ENCODE measurements at places on chromosomes 16 and 17.

GRCh38 chr17:70527364-70527888 lies 358.1 kb downstream of the KCNJ2 start:
- no peak for DNase-seq

GRCh38 chr17:3903881-3904290 lies 11.0 kb upstream of the CAMKK1 start:
- no peak for DNase-seq

GRCh38 chr17:57228911-57229310 lies 27.4 kb upstream of the MSI2 start:
- no peak for DNase-seq

- peak; percentile 84 for DNase-seq
These were observed 1.7 kb downstream of the SLFN5 start for GRCh38 chr17:35244341-35245195.

DNA sequence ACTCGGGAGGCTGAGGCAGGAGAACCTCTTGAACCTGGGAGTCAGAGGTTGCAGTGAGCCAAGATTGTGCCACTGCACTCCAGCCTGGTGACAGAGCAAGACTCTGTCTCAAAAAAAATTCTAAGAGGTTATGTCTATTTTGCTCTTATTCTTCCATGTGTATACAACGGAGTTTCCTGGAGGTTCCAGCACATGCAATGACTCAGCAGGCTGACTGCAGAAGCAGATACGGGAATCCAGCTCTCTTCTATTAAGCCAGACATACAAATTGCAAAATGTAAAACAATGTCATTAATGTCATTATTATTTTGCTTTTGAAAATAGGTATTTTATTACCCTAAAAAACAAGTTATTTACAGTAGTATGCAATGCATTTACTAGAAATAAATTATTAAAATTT lies 18.4 kb downstream of the MIEF2 start:
- no peak for DNase-seq

- DNase-seq, result no peak
These were observed 15.8 kb downstream of the COPRS start for GRCh38 chr17:31843070-31843745.

DNA sequence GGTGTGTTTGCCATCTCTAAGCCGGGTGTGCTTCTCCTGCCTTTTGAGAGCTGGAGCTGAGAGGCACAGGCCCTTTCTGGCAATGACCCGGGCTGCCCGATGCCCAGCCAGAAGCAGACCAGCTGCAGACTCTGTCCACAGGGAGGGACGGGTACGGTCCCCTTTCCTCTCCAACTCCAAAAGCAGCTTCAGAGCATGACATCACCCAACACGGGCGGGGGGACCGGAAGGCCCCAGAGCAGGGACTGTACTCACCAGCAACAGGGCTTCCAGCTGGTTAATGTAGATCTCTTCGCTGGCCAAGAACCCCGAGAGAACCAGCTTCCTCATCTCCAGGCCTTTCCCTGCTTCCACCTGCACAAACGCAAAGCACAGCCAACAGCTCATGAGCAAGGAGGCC lies 79.4 kb downstream of the ABR start:
- no peak for DNase-seq

GRCh38 chr17:29972277-29972676 lies 30.8 kb downstream of the EFCAB5 start:
- DNase-seq, result no peak

GRCh38 chr16:2054543-2055245 lies 6.9 kb downstream of the TSC2 start:
- no peak for DNase-seq

- no peak for DNase-seq
These were observed 996 bp downstream of the PCYT2 start for GRCh38 chr17:81909966-81910839.

DNA sequence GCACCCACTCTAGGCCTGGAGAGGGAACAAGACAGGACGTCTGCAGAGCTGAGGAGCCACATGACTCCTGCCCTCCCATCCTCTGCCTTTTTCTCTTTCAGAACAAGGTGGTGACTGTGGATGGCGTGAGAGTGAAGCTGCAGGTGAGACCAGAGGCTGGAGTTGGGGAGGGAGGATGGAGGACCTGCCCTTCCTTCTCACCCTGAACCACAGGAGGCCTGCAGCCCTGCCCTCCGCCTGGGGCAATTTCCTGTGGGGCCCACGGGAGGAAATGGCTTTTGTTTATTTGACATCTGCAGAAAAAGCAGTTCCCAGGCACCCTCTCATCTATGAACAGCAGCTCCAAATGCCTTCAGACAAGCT lies 5.1 kb downstream of the RAB37 start:
- DNase-seq, result peak; percentile 42

DNA sequence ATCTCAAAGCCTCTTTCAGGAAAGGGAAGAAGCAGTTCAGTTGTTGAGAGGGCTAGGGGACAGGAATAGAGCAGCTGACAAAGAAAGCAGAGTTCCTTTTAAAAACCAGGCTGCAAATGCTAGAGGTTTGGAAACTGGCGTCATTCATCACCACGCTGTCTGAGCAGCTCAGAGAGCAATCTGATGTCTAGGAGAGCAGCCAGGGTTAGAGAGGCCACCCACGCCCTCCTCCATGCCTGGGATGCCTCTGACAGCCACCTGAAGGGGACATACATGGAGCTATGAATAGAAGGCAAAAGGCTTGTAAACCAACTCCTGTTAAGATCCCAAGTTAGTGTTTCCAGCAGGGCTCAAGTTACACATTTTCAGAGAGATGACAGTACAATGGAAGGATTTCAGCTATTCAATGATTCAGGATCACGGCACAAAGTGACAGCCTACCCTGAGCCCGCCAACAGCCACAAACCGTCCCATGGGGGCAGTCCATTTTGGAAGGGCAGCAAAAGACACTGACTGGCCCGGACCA lies 12.4 kb downstream of the RAB5C start:
- DNase-seq, result no peak

- DNase-seq, result no peak
These were observed 446.0 kb upstream of the GOT2 start for GRCh38 chr16:59180083-59180476.

DNA sequence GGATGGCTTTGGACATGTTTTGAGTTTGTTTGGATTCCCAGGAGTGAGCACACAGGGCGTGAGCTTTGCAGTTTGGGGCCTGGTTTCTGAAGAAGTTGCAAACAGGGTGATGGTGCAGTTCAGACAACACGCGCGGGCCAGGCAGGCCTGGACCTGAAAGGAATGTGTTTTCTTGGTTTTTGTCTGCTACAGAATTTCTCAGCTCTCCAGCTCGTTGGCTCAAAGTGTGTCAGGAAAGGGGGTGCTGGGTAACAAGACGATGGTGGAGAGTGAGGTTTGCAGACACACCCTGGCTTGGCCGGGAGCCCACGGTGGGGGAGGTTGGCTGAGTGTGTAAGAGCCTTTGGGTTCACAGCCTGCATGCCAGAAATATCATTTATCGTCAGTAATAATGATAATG lies 82.3 kb downstream of the CMIP start:
- DNase-seq, result no peak

DNA sequence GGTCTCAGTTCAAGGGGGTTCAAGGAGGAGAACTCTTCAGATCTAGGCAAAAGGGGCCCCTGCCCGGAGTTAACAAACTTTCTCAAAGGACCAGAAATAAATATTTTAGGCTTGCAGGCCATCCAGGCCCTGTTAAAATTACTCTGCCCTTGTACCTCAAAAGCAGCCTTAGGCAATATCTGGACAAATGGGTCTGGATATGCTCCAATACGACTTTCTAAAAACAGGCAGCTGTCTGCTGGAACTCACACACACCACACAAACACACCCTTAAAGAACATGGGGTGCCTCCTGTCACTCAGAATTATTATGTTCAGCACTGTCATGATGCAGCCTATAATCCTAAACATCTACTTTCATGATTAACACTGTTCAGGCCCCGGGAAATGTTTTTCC lies 75.5 kb downstream of the TMEM132E start:
- no peak for DNase-seq
